ENCODE measurements at places on chromosomes 16 and 17.

GRCh38 chr16:2238150-2238837, 2.0 kb downstream of the DNASE1L2 start:
- no peak for DNase-seq

DNA sequence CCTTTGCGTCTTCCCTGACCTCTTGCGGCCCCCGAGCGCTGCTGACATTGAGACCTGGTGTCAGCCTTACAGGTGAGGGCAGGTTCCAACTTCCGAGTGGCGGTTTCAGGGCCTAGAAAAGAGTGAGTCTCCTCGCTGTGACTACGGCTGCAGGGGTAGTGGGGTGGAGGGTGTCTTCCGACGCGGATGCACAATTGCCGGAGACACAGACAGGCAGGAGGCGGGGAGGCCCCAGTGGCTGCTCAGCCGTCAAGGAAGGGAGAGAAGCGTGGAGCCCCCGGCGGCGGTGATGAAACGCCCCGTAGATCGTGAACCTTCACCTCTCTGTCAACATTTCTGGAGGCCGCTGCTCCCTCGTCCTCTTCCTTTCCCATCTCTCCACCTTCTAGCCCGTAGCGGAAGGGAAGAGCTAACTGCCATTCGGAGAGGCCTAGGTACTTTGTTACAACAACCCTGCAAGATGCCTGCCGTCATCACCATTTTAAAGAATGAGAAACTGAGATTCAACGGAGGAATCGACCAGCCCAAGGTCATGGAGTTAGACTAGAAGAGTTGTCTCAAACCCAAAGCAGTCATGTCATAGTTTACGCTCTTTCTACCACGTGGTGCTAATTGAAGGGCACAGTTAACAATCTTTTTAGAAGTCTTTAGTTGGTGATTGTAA, 485 bp downstream of the DNAJA3 start:
- DNase-seq, result no peak

- DNase-seq, result no peak
These were observed 97.5 kb downstream of the YPEL2 start for GRCh38 chr17:59428916-59429485.

DNA sequence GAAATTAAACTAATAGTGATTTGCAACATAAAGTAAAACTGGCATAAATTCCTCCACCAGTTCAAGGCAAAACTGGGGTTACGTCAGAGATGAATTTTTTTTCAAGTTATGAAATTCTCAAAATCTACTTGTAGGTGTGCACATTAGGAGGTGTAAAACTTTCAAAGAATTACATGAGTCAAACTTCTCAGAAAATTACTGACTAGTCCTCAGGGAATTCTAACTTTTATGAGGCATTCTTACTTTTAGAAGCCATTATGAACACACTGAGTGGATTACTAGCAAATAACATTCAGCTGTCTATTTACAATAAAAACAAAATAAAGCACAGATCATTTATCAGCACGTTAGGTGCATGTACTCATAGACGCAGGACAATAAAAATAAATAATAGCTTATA, 348.7 kb downstream of the CDH11 start:
- DNase-seq, result no peak

DNA sequence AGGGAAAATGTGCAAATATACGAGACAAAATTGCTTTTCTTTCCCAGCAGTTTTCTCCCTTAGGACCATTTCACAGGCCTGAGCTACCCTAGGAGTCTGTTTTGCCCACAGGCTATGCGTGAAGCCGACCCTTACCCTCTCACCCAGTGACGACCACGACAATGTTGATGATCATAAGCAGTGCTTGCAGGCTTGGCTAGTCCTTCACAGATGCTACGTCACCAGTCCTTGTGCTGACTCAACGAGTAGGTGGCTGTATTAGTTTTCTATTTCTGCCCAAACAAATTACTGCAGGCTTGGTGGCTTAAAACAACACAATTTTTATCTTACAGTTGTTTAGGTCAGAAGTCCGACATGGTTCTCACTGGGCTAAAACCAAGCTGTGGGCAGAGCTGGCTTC, 574.6 kb upstream of the HSBP1 start:
- DNase-seq, result no peak

- DNase-seq, result no peak
These were observed 103.8 kb downstream of the CHD9NB start for GRCh38 chr16:52948946-52949345.

GRCh38 chr16:87098361-87098760, 218.8 kb downstream of the C16orf95 start:
- DNase-seq, result no peak

GRCh38 chr16:10009684-10010083, 172.5 kb downstream of the GRIN2A start:
- DNase-seq, result no peak

GRCh38 chr16:88455610-88456355, 2.7 kb downstream of the ZFPM1 start:
- peak; percentile 96 for DNase-seq

GRCh38 chr16:86824751-86825296, 246.5 kb downstream of the FOXL1 start:
- no peak for DNase-seq

GRCh38 chr17:68670967-68671693, 70.0 kb upstream of the FAM20A start:
- DNase-seq, result no peak

DNA sequence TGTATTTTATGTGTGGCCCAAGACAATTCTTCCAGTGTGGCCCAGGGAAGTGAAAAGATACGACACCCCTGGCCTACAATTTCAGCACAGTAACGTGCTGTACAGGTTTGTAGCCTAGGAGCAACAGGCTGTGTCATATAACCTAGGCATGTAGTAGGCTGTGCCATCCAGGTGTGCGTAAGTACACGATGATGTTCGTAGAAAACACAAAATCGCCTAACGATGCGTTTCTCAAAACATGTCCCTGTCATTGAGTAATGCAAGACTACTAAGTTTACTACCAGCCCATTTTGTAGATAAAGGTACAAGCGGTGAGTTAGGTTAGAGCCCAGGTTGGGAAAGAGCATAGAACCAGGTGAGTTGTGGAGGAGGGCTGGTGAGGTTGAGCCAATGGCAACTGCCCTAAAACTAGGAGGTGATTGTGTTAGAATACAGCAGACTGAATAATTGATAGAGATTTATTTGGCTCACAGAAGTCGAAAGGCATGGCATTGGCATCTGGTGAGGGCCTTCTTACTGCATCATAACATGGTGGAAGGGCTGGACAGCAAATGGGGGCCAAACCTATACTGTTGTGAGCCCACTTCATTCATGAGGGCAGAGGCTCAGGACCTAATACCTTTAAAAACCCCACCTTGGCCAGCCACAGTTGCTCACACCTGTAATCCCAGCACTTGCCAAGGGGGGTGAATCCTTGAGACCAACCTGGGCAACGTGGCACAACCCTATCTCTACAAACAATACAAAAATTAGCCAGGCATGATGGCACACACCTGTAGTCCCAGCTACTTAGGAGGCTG, 4.2 kb downstream of the EIF1 start:
- peak; percentile 37 for DNase-seq

- DNase-seq, result peak; percentile 40
These were observed 16.7 kb downstream of the CDK5R1 start for GRCh38 chr17:32503251-32504165.

GRCh38 chr17:28526381-28526780, 20.2 kb downstream of the FOXN1 start:
- no peak for DNase-seq

DNA sequence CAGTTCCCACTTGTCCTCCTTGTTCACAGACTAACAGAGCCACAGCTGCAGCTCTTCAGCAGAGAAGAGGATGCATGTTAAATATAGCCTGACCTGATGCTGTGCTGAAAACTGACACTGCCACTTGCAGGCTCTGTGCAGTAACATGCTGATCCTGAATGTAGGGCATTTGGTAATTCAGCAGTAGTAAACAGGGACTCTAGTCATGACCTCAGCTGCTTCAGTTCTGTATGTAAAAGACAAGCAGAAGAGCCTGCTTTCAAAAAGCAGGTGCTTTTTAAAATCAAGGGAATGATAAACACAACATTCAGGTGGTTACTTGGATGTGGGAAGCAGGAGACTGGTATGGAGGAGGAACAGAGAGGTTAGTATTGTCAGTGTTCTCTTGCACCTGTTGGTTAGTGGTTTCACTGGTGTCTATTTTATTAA, 33.8 kb downstream of the ESRP2 start:
- no peak for DNase-seq

DNA sequence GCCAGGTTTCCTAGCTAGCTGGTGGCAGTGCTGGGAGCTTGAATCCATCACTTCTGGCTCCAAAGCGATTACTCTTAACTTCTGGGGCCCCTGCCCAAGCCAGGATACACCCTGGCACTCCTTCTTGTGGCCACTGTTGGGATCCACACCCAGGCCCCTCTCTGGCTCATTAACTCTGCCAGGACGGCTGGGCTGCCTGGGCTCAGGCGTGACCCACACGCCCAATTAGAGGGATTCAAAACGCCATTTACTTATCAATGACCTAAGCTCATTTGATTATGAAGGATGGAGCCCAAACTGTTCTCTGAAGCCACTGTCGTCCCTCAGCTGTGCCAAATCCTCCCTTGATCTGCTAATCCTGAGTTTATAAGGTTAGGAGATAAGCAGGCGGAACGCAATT, 79.7 kb upstream of the BRD7 start:
- DNase-seq, result no peak

GRCh38 chr17:75403131-75403530, 2.3 kb downstream of the GRB2 start:
- no peak for DNase-seq

DNA sequence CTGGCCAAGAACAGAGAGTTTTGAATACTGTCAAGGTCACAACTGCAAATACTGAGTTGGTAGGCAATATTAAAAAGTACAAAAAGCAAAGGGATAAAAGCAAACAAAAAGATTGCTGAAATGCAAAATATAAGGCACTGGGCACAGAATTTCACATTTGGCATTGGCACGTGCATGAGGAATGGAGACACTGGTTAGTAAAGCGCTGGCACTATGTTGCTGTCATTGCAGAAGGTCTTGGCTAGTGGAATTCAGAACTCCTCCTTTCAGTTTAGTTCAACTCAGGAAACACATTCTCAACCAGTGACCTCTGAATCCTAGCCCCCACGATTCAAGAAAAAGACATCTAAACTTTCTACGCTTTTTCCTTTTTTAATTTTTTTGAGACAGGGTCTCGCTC, 111.8 kb upstream of the PSMD7 start:
- DNase-seq, result no peak

GRCh38 chr16:89722392-89723278, 1.3 kb downstream of the ZNF276 start:
- peak; percentile 63 for DNase-seq

- DNase-seq, result peak; percentile 30
These were observed 15.1 kb downstream of the BAIAP2 start for GRCh38 chr17:81049973-81050551.

- DNase-seq, result no peak
These were observed 19.8 kb upstream of the SLC39A11 start for GRCh38 chr17:73112246-73112645.

GRCh38 chr16:30775392-30776188, 11.4 kb downstream of the ZNF629 start:
- DNase-seq, result peak; percentile 69

DNA sequence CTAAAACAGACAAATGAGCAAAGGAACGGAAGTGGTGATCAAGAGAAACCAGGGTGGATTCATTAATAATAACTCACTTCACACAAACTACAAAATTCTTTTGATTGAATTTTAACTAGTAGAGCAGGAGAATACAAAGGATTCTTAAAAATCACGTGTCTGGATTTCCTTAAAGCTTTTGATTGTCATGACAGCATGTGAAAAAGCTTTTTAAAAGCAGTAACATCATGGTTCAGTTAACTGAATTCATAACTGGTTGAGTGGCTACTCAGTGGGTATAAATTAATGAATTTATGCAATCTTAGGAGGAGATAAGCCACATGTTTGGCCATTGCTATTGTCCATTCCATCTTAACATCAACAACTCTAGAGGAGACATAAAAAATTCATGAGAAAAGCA, 333.2 kb downstream of the SLC39A11 start:
- no peak for DNase-seq

GRCh38 chr17:69457603-69458002, 43.1 kb downstream of the MAP2K6 start:
- no peak for DNase-seq

DNA sequence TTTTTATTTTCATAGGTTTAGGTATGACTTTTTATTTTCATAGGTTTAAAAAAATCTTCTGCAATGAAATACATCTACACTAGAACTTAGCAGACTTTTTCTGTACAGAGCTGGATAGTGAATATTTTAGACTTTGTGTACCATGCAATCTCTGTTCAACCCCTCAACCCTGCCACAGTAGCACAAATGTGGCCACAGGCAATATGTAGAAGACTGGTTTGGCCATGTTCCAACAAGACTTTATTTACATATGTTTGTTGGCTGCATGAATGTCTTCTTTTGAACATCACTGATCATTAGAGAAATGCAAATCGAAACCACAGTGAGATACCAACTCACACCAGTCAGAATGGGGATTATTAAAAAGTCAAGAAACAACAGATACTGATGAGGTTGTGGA, 229.2 kb downstream of the SHISA9 start:
- no peak for DNase-seq

DNA sequence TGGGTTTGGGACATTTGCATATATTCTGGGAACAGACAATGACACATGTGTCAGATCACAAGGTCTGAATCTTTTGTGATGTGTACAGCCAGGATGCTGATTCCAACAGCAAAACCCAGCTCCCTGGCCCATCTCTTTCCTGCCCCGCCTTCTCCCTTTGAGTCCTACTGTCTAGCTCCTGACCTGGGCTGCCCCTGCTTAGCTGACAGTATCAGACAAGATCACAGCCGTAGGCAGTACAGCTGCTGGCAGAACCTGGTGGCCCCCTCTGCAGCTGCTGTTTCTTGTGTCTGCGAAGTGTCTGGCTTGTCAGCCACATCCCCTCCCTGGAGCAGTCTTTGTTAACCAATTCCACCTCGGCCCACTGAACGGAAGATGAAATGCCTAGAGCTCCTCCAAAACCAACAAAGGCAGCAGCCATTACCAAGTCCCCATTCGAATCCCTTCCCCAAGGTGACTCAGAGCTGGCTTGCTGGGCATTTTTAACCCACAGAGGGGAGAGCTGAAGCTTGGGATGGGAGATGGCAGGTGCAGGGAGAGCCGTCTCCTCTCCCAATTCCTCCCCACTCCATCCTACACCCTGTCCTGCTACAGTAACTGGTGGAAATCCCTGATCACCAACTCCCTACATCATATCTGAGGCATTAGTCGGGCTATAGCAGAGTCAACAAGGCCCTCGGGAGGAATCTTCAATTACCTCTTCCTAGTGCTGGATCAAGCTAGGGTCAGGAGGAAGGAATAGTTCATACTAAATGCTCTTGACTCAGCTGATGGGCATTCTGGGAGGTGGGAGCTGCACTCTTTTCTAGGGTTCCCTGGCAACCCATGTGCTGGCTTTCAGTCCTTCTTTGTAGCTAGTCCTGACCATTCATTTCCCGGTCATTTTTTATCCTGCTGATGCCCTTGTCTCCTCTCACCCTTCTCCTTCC, 5.8 kb downstream of the PIPOX start:
- DNase-seq, result no peak

- DNase-seq, result no peak
These were observed 25.1 kb downstream of the C16orf54 start for GRCh38 chr16:29720703-29721102.

DNA sequence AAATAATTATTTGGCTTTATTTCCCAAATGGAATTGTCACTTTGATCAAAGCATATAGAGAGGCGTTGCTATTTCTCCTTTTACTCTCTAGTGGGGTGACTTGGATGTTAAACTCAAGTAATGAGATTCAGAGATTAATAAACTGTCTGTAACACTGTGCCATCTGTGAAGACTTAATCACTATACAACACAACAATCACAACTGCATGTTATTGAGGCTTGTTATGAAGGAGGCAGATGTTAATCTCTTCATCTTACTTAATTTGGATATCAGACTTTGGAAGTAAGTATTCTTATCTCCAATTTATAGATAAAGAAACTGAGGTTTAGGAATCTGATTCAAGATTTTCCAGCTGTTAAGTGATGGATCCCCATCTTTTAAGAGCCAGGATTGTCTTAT, 132.5 kb downstream of the CNTNAP4 start:
- DNase-seq, result no peak
